ENCODE measurements at places on chromosomes 13 and 19. TPM values are rescaled to one million over a fixed set of nuclear protein-coding genes. Genes with fewer than 3 reads are reported as not detected.

The INSR gene
- 2.8 TPM for polyA plus RNA-seq

The GPX4 gene
- polyA plus RNA-seq: 1,083 TPM

The NLRP11 gene
- not detected for polyA plus RNA-seq

The SOX1 gene
- not detected for polyA plus RNA-seq

The CGB3 gene
- not detected for polyA plus RNA-seq

The ZNF813 gene
- 0.82 TPM for polyA plus RNA-seq

The CALR3 gene
- not detected for polyA plus RNA-seq

The TLE6 gene
- not detected for polyA plus RNA-seq

The ZNF616 gene
- polyA plus RNA-seq: 2.8 TPM

The B3GNT3 gene
- polyA plus RNA-seq: not detected

The CEACAM3 gene
- polyA plus RNA-seq: not detected

The ZNF486 gene
- 1.6 TPM for polyA plus RNA-seq

The KCTD4 gene
- 0.53 TPM for polyA plus RNA-seq

The TMIGD2 gene
- not detected for polyA plus RNA-seq

DNA sequence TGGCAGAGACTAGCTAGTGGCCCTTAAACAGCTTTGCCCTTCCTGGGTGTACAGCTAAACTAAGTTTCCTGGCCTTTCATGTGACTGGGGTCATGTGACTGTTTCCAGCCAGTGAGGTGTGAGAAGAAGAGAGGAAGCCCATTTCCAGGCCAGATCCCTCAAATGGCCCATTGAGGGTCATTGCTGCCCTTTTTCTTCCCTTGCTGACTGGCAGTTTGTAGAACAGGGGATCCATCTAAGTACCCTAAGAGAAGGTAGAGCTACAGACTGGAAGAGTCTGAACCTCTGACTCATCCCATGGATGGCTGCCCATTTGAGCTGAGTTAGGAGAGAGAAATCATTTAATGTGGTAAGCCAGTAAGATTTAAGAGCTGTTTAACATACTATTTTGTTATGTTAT is 2.8 kb downstream of the SWSAP1 start:
- DNase-seq: peak; percentile 94

DNA sequence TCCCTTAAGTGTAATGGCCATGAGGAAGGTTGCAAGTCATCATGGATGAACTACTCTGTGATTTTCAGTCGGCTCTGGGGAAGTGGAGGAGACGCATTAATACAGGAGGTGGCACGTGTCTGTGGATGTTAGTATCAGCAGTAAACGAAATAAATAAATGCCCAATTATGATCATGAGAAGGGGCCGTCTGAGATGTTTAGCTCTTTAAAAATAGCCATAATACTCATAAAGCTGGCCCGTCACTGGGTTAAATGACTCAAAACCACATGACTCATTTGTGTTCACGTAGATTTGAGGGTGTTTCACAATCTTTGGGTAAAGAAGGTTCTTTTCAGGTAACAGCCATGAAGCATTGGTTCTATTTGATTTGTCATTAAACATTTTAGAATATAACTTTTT is 620.6 kb downstream of the GPC6 start:
- DNase-seq: peak; percentile 93

DNA sequence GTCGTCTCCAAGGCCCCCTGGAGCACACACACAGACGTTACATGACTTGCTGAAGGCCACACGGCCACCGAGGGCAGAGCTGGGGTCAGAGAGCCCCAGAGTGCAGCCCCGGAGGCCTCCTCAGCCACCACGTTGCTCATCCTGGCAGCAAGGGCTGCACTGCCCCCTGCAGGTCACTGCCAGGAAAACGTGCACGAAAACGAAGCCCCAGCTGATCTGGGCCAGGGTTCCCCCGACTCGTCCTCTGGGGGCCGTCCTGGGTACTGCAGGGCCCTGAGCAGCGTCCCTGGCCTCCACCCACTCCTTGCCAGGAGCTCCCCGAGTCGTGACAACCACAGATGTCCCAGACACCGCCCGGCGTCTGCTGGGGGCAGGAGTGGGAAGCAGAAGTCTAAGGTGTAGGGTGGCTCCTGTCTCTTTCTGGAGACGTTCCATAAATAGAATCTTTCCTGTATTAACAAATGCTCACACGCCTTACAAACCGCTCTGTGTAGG is 3.4 kb downstream of the TPGS1 start:
- peak; percentile 81 for DNase-seq

- no peak for DNase-seq
These were observed 3.3 kb downstream of the OR10H1 start for GRCh38 chr19:15812060-15812722.

- DNase-seq: no peak
These were observed 112.5 kb upstream of the KL start for GRCh38 chr13:32903720-32904119.

DNA sequence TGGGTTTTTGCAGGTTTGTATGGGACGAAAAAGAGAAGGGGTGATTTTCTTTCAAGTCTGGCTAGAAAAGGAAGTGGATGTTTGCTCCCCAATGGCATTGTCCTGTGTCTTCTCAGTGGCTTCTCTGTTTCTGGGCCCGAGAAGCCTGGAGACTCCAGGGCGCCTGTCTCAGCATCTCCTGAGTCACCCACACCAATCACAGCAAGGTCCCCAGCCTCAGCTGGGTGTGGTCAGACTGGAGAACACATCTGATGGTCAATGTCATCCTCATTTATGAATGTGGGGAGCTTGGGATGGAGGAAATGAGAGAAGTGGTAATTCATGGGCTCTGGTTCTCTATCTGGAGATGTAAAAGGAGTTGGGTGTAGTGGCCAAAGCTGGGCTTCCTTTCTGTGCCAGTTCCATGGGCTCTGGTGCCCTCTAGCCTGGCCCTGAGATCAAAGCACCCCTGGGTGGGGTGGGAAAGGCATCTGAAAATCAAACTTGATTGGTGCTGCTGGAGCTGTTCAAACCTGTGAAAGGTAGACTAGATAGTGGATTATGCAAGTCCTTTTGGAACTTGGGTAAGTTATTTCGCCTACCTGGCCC is 13.4 kb downstream of the RASL11A start:
- DNase-seq: no peak

GRCh38 chr13:90443268-90443667 is 904.2 kb upstream of the MIR17HG start:
- DNase-seq: peak; percentile 9

DNA sequence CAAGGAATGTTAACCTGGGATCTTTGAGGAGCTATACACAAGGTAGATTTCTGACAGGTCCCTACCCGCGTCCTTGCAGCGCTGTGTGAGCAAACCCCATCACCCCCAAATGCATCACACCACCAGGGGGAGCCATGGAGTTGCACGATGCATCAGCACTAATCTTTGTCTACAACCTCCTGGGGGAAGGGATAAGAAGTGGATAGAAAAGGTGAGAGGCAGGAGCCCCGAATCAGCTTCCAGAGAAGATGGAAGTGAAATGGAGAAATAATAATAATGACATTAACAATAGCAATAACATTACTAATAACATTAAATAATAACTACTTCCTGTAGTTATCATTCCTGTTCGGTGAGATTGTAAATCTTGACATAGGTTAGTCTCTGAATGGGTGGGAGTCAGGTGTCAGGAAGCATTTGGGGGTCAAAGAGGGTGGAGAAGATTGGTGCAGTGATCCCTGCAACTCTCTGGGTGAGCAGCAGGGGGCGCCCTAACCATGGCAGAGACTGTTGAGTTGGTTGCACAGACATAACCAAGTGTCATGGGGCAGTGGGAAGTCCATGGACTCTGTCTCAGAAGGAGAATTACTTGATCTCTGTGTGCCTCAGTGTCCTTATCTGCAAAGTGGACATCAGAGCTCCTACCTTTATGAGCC is 16.5 kb downstream of the SIGLEC7 start:
- DNase-seq: peak; percentile 7

GRCh38 chr19:33690378-33691029 is 68.8 kb downstream of the CHST8 start:
- DNase-seq: no peak

- no peak for DNase-seq
These were observed 28.6 kb downstream of the CNFN start for GRCh38 chr19:42361545-42361910.

GRCh38 chr19:44602081-44602480 is 11.3 kb upstream of the IGSF23 start:
- DNase-seq: no peak

- no peak for DNase-seq
These were observed 618 bp downstream of the HAUS8 start for GRCh38 chr19:17074634-17075034.

- DNase-seq: no peak
These were observed 204.5 kb upstream of the ATXN8OS start for GRCh38 chr13:69903081-69903480.

- no peak for DNase-seq
These were observed 55.4 kb upstream of the MTIF3 start for GRCh38 chr13:27505792-27506191.

DNA sequence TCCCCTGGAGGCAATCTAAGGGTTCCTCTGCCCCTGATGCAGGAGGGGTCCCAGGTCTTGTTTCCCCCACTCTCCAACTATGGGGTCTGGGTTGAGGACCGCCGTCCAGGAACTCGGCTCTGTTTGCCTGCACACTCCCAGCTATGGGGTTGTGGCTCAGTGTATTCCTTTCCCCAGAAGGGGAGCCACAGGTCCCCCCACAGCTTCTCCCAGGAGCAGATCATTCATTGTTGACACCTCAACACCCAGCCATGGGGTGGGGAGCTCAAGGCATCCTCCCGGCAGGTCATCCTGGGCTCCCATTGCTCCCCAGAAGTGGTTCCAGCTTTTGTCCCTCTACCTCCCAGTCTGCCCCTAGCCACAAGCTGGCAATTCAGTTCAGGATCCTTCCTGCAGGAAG is 975 bp downstream of the ZNF358 start:
- DNase-seq: no peak
